Activated CD4-positive, alpha-beta T cell treated with anti-CD3 and anti-CD28 coated beads, Interleukin-2, amount 10 ng/mL, durations not matched to agents 7 days and 5 days (primary cell): ENCODE measurements at places on chromosomes 12 and 14. TPM values are rescaled to one million over a fixed set of nuclear protein-coding genes. Genes with fewer than 3 reads are reported as not detected.

DNA sequence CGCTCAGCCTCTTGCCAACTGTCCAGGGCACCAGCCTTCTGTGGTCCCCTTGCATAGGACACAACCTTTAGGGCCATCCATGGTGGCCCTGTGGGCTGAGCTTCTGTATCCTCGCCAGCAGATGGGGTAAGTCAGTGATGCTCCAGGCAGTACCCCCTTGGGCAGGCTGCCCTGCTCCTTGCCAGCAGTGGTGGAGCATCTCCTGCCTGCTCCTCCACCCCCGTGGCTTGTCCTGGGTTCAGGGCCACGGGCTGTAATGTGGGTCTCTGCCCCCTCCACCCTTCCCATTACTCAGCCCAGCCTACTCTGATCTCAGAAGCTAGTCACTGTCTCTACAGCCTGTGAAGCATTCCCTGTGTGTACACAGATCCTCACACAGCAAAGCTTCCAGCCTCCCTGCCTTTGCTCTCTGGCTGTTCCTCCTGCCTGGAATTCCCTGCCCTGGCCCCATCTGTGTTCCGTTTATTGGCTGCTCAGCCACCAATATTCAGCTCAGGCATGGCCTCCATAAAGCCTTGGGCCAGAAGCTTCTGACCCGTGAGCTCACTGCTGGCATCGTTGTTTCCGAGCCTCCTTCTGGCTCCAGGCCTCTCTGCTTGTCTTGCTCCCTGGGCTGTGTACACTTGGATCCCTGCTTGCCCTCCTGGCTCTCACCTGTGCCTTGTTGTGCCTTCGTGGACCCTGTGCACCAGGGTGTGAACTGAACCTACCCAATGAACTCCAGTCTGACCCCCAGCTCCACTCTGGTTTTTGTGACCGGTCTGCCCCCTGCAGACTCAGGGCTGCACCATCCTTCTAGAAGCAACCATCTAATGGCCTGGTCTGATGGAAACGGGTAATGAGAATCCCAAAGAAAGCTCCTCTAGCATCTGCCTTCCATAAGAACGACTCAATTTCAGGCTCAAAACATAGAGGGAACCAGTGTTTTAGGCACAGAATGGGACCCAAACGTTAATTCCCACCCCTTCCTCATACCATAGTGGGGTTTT is 177.0 kb upstream of the PRMT8 start:
- no peaks in the 10 kb centered on the region for H3K4me1 ChIP-seq
- H3K27me3 ChIP-seq = no peaks in the 10 kb centered on the region
- no peak overlapping the region for H3K4me3 ChIP-seq
- H3K36me3 ChIP-seq = no peaks in the 10 kb centered on the region
- DNase-seq = peak; percentile 29

- H3K27ac ChIP-seq = peak overlapping the region; percentile 87
- H3K4me3 ChIP-seq = no peak overlapping the region
- H3K27me3 ChIP-seq = no peaks in the 10 kb centered on the region
- no peaks in the 10 kb centered on the region for H3K36me3 ChIP-seq
Measured at GRCh38 chr12:57027805-57028153, 11.4 kb upstream of the TAC3 start.

- DNase-seq = peak; percentile 16
- no peak within 1 kb of the TSS for H3K27ac ChIP-seq
- H3K27me3 ChIP-seq = peaks cover 48% of the 10 kb centered on the region
- peak within 1 kb of the TSS; percentile 68 for H3K4me3 ChIP-seq
Measured at GRCh38 chr14:91947475-91948184, at the start of gene FBLN5. FBLN5 (minus strand) TSS chr14:91947694; CDS start chr14:91947229, 465 bp downstream.

DNA sequence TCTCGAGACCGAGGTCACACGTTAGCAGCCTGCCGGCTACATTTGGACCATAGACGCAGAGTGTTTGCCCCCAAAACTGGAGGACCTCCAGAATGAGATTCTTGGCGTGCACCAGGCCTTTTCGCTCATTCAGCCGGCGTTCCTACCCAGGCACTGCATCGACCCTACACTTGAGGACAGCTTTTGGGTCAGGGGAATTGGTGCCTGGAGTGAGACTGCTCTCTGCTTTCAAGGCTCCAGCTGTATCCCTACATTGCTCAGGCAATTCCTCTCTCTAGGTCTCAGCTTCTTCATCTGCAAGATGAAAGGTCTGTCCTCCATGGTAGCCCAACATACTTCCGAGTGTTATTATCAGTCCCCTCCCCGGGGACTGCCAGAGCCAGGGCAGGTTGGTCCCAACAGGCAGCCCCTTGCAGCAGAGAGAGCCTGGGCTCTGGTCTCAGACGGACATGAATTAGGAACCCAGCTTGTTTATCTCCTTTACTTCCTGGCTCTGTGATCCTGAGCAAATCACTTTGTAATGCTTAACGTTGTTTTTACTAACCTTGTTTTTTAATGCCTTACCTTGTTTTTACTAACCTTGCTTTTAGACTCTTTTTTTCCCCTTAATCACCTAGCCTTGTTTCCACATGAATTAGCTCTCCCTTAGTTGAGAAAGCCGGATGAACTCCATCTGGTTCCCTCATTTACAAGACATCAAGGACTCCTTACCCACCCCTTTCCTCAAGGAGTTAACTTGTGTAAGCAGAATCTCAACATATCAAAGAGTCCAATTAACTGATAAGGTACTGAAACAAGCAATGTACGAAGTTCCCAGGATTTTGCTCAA is 892 bp downstream of the TCHP start:
- DNase-seq = peak; percentile 11
- peaks cover 19% of the 10 kb centered on the region for H3K4me1 ChIP-seq
- H3K4me3 ChIP-seq = peak overlapping the region; percentile 96
- H3K36me3 ChIP-seq = peaks cover 24% of the 10 kb centered on the region
- H3K27ac ChIP-seq = peak overlapping the region; percentile 97

DNA sequence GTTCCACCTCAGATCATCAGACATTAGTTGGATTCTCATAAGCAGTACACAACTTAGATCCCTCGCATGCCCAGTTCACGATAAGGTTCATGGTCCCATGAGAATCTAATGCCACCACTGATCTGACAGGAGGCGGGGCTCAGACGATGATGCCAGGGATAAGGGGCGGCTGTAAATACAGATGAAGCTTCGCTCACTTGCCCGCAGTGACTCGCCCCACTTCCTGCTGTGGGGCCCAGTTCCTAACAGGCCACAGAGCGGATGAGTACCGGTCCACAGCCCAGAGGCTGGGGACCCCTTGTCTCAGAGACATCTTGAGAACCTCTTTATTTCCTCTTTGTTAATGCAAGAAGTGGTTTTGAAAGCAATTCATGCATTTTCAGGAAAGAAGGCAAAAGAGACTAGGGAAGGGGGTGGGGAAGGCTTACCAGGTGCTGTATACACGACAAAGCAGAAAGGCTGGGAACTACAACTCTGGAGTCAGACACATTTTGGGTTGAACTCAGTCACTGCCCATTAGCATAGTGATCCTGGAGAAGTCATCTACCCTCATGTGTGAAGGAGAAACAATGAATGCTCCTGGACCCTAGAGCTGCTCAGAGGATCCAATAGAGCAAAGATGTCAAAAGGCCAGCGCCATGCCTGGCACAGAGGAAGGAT is 68.7 kb downstream of the EID3 start:
- H3K27me3 ChIP-seq = no peaks in the 10 kb centered on the region
- H3K4me1 ChIP-seq = peaks cover 16% of the 10 kb centered on the region
- peak overlapping the region; percentile 5 for H3K27ac ChIP-seq

- peaks cover 2% of the 10 kb centered on the region for H3K36me3 ChIP-seq
- peaks cover 14% of the 10 kb centered on the region for H3K4me1 ChIP-seq
- peak; percentile 68 for DNase-seq
- no peak overlapping the region for H3K27ac ChIP-seq
- peaks cover 2% of the 10 kb centered on the region for H3K27me3 ChIP-seq
Measured at GRCh38 chr12:8914716-8915526, 612 bp downstream of the PHC1 start.

The LYZ gene
- not detected for total RNA-seq

DNA sequence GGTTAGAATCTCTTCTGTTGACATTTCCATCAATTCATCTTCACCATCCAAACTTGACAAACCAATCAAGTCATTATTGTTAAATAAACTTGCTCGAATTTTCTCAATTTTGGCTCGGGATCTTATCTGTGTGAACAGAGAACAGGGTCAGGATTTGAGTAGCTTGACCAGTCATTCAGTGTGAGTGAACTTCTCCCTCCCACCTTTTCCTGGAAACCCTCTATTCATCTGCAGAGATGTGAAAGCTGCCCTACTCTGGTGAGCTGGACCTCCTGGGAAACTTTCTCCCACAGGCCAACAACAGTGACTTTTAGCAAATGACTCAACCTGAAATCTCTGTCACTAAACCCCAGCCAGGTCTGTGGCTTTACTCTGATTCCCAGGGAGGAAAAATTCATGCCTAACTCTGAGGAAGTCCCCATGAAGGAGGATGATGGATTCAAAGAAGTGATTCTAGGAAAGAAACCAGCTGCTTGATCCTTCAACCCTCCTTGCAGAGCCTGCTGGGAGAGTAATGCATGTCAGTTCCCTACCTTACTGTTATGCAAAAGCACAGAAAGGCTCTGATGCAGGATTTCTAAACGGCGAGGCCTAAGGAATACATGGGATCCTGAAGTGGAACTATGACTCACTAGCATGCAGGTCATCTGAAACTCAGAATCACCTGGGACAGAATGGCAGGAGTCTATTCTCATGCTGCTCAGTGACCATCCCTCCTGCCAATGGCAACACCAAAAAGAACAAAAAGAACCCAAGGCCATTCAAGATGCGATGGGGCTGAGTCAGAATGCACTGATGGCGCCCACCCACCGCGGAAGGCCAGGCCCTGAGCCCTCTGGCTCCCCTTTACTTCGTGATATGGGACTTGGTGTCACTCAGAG is 58.0 kb downstream of the TRAFD1 start:
- DNase-seq = no peak
- no peak overlapping the region for H3K27ac ChIP-seq

The C12orf54 gene
- not detected for total RNA-seq

DNA sequence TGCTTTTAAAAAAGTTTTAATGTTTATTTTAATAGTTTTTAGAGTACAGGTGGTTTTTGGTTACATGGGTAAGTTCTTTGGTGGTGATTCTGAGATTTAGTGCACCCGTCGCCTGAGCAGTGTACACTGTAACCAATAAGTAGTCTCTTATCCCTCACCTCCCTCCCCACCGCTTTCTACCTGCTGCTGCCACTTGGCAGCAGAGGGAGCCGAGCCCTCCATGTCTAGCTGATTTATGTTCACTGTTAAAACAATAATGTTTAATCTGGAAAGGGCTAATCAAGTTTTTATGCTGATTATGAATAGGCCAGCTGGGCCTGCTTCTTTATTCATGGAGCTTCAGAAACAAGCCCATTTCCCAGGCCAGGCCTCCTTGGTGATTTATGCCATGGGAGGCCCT is 73.1 kb downstream of the ADCK1 start:
- no peak overlapping the region for H3K4me3 ChIP-seq
- peaks cover 4% of the 10 kb centered on the region for H3K36me3 ChIP-seq
- no peaks in the 10 kb centered on the region for H3K4me1 ChIP-seq
- H3K27ac ChIP-seq = no peak overlapping the region
- no peaks in the 10 kb centered on the region for H3K27me3 ChIP-seq

The KLRD1 gene
- not detected for total RNA-seq

DNA sequence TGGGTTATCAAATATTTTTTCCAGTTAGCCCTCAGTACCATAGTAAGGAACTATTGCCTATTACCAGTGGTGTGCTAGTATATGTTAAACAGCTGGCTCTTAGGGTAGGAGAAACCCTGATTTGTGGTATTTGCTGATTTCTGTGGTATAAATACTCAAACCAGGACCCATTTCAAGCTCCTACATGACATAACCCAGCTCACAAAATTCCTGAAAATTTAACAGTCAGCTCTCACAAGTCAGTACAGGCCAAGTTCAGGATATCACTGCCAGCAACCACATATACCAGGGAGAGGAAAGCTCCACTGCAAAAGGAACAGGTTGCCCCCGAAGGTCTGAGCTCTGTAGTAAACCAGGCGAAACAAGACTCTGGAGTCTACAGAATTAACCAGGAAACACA is 315.3 kb downstream of the NOVA1 start:
- no peaks in the 10 kb centered on the region for H3K36me3 ChIP-seq
- no peak overlapping the region for H3K27ac ChIP-seq
- no peak for DNase-seq
